ENCODE measurements at places on chromosomes 7 and 10.

DNA sequence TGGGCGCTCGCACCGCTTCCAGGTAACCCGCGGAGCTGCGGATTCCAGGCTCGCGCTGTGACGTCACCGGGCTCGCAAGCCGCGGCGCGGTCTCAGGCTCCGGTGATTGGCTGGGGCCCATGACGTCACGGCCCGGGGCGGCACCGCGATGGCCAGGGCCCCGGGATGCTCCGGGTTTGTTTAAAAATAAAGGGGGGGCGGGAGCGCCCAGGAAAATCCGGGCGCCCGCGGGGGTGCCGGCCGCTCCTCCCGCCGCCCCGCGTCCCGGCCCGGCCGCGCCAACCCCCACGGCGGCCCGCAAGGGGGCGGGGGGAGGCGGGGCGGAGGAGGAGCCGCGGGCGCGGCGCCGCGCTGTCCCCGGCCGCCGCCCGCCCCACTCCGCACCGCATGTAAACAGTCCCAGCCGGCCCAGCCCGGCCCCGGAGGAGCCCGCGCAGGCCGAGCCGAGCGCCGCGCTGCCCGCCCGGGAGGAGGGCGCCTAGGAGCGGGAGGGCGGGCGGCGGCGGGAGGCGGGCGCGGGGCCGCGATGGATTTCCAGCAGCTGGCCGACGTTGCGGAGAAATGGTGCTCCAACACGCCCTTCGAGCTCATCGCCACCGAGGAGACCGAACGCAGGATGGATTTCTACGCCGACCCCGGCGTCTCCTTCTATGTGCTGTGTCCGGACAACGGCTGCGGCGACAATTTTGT, at the start of gene MTURN:
MTURN (plus strand) TSS at position 376 of the 690 bp plus-strand sequence; CDS start at position 527, 151 bp downstream.
- DNase-seq: peak; percentile 81

DNA sequence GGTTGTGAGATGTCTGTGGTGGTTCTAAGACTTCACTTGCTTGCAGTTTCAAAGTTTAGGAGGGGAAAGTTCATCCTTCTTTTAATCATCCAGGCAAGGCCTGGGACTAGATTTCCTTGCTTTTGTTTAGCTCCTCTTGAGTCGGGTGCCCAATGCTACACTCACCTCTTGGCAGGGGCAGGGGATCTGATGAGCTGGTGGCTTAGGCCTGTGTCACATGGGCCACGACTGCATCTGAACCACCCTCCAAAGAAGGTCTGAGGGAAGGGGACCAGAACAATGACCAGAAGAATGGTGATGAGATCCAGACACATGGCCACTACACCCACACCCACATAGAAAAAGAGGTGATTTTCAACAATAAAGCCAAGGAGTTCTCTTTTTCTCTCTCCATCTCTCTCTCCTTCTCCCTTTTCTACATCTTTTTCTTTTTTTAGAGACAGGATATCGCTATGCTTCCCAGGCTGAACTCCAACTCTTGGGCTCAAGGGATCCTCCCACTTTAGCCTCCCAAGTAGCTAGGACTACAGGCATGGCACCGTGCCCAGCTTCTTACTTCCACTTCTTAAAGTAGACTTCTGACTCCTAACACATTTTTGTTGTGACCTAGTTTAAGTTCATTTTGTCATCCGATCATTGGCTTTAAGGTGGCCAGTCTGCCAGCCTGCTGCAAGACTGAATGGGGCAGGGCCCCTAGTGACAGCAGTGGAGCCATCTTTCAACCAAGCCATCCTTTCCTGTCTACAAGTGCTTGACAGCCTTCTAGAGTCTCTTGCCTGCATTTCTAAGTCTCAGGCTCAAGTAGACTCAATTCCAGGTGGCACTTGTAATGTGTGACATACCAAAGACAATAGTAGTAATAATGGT, 350.9 kb downstream of the RNLS start:
- peak; percentile 75 for DNase-seq

- DNase-seq: no peak
Observed at GRCh38 chr7:42950417-42950816, 18.2 kb downstream of the MRPL32 start.

GRCh38 chr7:55561690-55562089, 10.6 kb downstream of the VOPP1 start:
- no peak for DNase-seq

- peak; percentile 60 for DNase-seq
Observed at GRCh38 chr7:137454246-137454724, 110.8 kb upstream of the PTN start.

GRCh38 chr10:69901022-69901421, 99.3 kb downstream of the COL13A1 start:
- no peak for DNase-seq

- no peak for DNase-seq
Observed at GRCh38 chr10:133010095-133010842, 67.9 kb upstream of the CFAP46 start.

DNA sequence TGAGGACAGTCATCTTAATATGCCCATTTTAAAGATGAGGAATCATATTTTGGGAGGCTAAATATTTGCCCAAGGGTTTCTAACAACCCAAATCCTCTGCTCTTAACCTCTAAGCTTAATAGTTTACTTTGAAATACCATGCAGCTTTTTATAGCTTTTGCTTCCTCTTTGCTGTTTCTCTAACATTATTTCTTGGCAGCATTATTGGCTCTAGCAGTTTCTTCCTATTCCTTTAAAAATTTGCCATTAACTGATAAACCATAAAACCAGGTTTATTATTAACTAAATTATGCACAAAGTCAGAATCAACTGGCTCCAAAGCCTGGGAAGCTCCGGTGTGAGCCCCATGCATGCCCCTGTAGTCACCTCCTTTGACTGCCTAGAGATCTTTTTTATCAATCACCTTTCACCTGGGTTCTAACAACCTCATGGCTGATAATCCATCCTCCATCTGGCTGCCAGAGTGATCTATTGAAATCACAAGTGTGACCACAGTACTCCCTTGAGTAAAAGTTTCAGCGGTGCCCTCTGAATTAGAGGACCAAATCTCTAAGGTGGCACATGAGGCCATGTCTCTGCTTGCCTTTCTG, 62.4 kb downstream of the ITGB8 start:
- DNase-seq: no peak

DNA sequence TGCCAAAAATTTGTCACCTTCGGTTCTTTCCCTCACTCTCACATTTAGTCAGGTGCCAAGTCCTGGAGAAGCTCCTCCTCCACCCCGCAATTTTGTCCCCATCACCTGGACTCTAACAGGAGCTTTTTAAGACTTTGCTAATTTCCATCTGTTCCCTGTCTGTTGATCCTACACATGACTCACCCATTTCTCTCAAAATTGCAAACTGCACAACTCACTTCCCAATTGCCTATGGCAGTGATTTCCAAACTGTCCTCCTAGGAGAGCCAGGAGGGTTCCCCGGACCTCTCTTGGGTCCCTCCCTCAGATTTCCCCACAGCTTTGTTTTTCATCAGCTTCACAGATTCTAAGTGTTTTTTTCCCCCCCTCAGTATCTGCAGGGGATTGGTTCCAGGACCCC, 120.3 kb downstream of the WNT2 start:
- peak; percentile 18 for DNase-seq

GRCh38 chr10:79944428-79945395, 4.2 kb downstream of the SFTPD start:
- no peak for DNase-seq

DNA sequence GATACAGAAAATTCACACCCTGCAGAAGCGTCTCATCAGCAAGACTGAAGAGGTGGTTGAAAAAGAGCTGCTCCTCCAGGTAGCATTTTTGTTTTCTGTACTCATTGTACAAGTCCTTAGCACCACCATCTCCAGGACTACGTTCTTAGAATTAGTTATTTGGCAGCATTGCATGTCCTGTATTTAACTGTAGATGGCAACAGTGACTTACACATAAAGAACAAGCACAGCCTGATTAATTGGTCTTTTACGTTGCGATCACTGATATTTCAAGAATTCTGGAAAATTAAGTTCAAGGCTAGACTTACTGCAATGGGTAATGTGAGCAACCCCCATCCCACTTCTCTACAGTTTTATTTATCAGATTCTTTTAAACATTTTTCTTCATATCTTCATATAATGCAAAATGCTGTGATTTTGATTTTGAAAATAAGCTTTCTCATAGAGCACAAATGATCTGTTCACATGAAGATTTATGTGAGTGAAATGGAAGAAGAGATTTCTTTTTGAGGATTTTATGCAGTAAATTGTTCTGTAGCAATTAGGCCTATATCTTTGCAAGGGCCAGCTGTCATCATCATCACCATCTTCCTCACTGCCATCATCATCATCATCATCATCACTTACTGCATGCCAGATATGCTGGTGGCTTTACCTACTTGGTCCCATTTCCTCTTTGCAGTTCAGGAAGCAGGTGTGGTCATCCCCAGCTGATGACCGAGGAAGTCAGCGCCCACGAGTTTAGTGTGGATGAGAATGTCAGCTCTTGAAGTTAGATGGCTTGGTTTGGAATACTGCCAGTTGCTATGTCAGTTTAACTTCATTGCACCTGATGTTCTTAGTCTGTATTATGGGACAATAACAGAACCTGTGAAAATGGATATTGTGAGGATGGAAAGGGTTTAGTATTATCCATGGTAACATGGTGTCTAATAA, 53.4 kb downstream of the CFAP58 start:
- peak; percentile 56 for DNase-seq
